Aorta (tissue), 5 donors: ENCODE measurements at places on chromosomes 12 and 14. TPM values are rescaled to one million over a fixed set of nuclear protein-coding genes. Genes with fewer than 3 reads are reported as not detected.

AKAP3 gene
- 0.50 TPM for polyA plus RNA-seq

A2ML1 gene
- polyA plus RNA-seq, result 0.63 TPM

IKZF4 gene
- polyA plus RNA-seq, result 5.3 TPM

CABP1 gene
- polyA plus RNA-seq, result 1.7 TPM

TSPAN9 gene
- polyA plus RNA-seq, result 27.4 TPM

CLEC4A gene
- polyA plus RNA-seq, result 3.9 TPM

WNT5B gene
- polyA plus RNA-seq, result 1.3 TPM

JPH4 gene
- not detected for polyA plus RNA-seq

VAMP1 gene
- 44.0 TPM for polyA plus RNA-seq

PLA2G1B gene
- polyA plus RNA-seq, result 2.0 TPM

GSC gene
- polyA plus RNA-seq, result not detected
